Inflammatory macrophage (primary cell): ENCODE measurements at places on chromosomes 11 and 22.

- peak; percentile 73 for DNase-seq
These were observed 521 bp downstream of the SRSF8 start for GRCh38 chr11:95067039-95067840.

- DNase-seq: no peak
These were observed 21.5 kb downstream of the SHANK3 start for GRCh38 chr22:50694099-50694605.

DNA sequence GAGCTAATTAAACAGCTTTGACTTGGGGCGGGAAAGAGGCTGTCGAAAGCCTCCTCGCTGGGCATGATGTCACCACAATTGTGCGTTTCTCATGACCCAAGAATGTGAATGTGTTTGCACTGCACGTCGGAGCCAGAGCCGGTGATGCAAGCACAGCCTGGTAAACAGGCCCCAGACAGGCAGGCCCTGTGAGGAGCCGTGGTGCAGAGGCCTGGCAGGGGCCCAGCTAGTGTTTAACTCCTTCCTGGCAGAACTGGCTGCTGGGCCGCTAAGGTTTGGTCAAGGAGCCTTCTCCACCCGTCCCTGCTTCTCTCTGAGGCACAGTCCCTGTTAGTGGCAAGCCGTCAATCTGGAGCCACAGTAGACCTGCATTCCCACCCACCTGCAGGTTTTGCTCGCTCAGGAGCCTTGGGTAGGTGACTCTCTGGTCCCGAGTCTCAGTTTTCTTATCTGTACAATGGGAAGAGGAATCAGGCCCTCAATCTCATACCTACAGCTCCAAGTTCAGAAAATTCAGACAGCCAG is 25.4 kb upstream of the SMTN start:
- DNase-seq: no peak

DNA sequence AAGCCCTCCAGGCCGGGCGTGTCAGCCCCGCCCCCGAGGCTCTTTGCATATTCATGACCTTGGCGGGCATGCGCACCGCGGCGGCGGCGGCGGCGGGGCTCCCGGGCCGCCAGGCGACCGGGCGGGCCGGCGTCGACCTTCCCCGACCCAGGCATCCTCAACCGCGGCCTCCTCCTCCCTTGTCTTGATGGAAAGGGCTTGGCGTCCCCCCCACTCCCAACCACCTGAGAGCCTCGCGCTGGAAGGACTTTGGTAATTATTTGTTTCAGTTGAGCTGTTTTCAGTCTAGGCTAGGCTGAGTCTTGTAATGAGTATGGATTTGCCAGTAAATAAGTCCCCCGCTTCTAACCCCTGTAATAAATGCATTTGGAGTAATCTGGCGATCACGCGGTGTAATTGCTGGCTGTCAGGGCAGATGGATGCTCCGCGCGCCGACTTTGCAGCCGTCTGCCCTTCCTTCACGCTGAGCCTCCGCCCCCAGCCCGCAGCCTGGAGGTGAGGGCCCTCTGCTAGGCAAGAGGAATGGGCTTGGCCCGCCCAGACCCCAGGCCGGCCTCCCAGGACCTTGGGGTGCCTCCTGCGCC is 25.2 kb downstream of the FLRT1 start:
- peak; percentile 38 for DNase-seq

- DNase-seq: no peak
These were observed 90.9 kb downstream of the RRAS2 start for GRCh38 chr11:14267861-14268635.

- no peak for DNase-seq
These were observed 6.9 kb downstream of the AP5B1 start for GRCh38 chr11:65773784-65774411.

DNA sequence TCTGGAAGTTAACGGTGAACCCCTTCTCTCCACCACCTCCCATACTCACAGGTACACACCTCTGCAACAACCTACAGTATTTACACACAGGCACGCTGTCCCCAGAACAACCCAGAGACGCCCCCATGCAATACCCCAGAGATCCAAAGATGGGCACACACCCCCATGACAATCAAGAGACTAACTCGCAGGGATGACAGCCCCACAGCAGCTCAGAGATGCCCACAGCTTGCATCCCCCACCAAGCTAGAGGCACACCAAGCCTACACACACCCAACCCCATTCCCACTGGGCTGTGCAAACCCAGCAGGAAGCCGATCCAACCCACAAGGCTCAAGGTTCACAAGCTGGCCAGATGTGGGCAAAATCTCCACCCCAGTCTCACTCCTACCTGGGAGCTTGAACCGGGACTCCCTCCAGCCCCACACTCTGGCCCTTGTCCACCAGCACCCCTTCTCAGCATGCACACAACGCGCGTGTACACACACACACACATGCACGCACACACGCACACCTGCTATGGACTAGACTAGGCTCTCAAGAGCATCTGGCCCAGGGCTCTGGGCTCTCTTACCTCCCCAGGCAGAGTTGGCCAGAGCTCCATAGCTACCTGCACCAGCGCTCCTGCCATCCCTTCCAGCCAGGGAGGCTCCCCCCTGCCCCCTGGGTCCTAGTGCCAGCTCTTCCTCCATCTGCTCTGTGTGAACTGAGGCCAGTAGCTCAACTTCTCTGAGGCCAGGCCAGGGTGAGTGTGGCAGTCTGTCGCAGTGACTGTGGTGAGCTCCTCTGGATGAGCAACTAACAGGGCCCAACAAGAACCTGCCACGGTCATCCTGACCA is 11.5 kb downstream of the STARD10 start:
- no peak for DNase-seq

GRCh38 chr11:134282121-134283045 is 6.2 kb downstream of the GLB1L3 start:
- DNase-seq: no peak

GRCh38 chr22:36865346-36865745 is 4.5 kb downstream of the NCF4 start:
- no peak for DNase-seq

DNA sequence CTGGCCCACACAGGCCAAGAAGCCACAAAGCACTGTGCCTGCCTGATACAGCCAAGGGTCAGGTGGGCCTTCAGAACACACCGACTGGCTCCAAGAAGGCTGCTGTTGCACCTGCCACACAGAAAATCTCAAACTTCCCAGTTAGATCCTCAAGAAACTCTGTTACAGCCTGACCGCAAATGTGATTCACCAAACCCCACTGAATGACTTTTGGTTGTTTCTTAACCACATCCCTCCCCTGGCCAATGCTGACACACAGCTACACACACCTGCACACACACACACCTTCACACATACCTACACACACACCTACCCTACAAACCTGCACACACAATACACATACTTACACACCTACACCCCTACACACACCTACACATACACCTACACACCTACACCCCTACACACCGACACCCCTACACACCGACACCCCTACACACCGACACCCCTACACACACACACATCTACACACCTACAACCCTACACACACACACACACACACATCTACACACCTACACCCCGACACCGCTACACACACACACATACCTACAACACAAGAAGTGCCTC is 31.5 kb downstream of the CDKN1C start:
- no peak for DNase-seq

DNA sequence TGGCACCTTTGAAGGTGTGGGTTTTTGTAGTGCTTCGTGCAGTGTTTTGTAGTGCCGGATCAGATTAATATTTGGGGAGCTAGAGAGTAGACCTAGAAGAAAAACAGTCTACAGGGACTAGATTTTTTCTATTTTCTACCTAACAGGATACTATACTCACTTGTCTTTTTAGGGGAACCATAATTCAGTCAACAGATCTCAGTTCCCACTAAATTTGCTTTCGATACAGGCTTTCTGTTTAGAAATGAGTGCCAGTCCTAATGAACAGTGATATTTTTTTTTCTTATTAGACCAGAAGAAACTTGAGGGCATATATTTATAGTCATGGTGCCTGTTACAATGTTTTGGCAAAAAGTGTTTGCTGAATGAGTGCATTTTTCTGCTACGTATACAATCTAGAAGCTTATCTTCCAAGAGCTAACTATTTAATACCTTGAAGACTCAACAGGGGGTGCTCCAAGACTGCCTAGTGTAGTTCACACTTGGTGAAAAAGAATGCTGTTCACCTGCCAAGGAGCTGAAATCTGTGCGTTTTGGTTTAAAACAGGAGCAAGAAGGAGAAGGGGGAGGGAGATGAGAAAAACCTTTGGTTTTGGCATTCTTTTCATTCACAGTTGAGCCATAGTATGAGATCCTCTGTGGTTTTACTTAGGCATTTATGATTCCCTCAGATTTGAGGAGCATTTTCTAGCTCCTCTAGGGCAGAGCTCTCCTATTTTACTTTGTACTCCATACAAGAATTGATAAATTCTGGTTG is 44.9 kb upstream of the VSTM5 start:
- no peak for DNase-seq

- DNase-seq: no peak
These were observed 27.6 kb upstream of the BMAL1 start for GRCh38 chr11:13249992-13250391.

DNA sequence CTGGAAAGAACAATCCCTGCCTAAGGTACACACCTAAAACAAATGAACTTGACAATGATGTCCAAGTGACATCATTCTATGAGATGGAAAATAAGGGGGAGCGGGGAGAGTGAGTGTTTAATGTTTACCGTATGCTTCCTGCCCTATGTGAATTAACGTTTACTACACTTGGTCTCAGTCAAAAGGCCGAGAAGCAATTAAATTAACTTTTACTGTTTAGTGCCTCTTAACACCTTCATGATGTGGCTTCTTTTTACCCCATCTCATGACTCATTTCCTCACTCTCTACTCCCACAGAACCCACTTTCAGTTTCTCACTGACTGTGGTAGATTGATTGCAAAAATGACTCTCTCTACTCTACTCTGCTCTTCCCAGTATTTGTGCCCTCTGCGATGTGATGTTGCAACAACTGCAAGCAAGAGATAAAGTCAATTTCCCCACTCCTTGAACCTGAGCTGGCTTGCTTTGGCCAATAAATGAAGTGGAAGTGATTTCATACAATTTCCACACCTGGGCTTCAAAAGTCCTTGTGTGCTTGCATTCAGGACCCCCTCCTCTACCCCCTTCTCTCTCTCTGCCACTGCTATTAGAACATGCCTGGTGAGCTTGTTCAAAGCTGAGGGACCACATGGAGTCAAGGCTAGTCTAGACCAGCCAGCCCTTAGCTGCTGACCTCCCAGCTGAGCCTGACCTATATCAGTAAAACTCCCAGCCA is 11.6 kb upstream of the ALKBH3 start:
- peak; percentile 94 for DNase-seq

GRCh38 chr11:114074546-114075343 is 15.2 kb downstream of the ZBTB16 start:
- DNase-seq: no peak

- DNase-seq: no peak
These were observed 13.0 kb upstream of the BID start for GRCh38 chr22:17787241-17787640.

DNA sequence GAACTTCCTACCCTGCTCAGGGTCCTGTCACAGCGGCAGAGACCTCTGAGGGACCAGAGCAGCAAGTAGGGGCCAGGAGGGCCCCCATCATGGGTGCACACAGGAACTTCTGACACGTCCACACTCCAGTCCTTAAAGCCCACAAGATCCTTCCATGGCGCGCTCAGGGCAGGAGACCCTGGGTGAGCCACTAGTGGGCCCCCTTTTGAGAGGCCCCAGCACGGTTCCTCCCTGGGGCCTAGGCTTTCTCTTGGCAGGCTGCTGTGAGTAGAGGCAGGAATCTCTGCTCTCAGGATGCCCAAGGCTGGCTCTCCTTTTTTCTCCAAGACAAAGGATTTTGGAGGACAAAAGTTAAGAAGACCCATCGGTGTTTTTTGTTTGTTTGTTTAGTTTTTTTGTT is 22.4 kb downstream of the RPS6KA4 start:
- DNase-seq: no peak

DNA sequence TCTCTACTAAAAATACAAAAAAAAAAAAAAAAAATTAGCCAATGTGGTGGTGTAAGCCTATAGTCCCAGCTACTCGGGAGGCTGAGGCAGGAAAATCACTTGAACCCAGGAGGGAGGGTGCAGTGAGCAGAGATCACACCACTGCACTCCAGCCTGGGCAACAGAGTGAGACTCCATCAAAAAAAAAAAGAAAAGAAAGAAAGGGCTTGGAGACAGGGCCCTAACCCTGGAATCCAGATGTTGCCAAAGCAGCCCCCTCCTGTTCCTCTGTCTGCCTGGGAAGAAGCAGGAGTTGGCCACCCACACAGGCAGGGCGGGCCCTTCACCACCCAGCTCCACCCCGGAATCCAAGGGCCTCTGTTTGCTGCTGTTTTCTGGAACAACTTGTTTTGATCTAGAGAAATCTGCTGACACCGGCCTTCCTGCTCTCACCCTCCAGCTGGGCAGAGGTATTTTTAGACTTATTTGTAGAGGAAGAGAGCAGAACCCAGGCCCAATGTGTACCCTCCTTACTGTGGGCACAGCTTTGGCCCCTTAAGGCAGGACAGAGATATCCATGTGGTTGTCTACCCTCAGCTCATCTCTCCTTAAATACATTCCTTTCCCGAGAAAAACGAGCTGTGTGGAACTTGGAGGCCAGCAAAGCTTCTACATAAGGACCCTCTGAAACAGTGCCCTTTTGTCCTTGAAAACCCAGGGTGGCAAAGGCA is 2.7 kb upstream of the NEAT1 start:
- DNase-seq: peak; percentile 97

- DNase-seq: no peak
These were observed 36.6 kb upstream of the PCF11 start for GRCh38 chr11:83120327-83120726.

DNA sequence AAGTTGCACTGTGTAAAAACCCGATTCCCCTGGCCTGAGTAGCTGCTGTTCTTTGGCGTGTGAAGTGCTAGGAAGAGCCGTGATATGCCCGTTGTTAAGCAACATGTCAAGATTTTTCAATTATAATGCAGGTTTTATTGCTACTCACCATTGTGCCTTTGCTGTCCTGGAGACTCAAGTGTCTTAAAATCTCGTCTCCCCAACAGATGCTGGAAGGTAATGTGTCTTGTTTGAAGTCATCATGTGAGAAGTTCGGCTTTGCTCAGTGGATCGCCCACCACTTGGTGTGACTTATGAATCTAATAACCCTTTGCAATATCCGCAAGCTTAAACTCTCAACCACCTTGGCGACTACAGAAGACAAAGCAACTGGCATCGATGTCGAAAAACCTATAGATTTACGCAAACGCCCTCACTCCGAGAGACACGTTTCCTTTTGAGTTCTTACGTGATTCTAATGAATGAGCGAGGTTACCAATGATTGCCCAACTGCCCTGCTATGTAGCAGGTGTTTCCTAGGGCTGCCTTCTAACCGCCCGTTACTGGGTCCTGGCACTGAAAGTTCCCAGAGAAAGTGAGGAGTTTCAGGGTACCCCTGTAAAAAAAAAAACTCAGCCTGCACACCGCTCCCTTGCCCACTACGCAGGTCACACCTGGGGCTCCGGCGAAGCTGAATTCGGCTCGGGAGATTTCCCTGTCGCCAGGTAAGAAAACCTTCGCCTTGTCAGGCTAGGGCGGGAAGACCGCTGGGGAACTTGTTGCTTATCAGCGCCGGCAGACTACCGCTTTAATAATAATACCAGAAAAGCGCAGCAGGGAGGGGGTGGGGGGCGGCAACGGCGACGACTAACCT is 21.2 kb upstream of the BDNF start:
- no peak for DNase-seq

- DNase-seq: no peak
These were observed 4.3 kb downstream of the DGCR6L start for GRCh38 chr22:20315337-20316216.

GRCh38 chr11:19929147-19929546 is 216.5 kb downstream of the NAV2 start:
- DNase-seq: no peak
